Liver (tissue), 10 donors: ENCODE measurements at places on chromosomes 12 and 14. TPM values are rescaled to one million over a fixed set of nuclear protein-coding genes. Genes with fewer than 3 reads are reported as not detected.
A peak's percentile ranks its signal among the peaks of the same experiment; 100 is the strongest.

- no peak overlapping the region for H3K4me3 ChIP-seq
- H3K36me3 ChIP-seq: no peaks in the 10 kb centered on the region
- no peak overlapping the region for H3K27ac ChIP-seq
- no peak for DNase-seq
These were observed 7.5 kb downstream of the SLC25A29 start for GRCh38 chr14:100298551-100299237.

- H3K27ac ChIP-seq: no peak overlapping the region
- H3K36me3 ChIP-seq: no peaks in the 10 kb centered on the region
- no peak for DNase-seq
- H3K27me3 ChIP-seq: no peaks in the 10 kb centered on the region
These were observed 122.7 kb upstream of the LMNTD1 start for GRCh38 chr12:25675808-25676207.

GRCh38 chr14:101627915-101628262, 66.6 kb downstream of the DIO3 start:
- no peak for DNase-seq
- peaks cover 2% of the 10 kb centered on the region for H3K4me1 ChIP-seq
- H3K36me3 ChIP-seq: no peaks in the 10 kb centered on the region
- no peak overlapping the region for H3K27ac ChIP-seq

DNA sequence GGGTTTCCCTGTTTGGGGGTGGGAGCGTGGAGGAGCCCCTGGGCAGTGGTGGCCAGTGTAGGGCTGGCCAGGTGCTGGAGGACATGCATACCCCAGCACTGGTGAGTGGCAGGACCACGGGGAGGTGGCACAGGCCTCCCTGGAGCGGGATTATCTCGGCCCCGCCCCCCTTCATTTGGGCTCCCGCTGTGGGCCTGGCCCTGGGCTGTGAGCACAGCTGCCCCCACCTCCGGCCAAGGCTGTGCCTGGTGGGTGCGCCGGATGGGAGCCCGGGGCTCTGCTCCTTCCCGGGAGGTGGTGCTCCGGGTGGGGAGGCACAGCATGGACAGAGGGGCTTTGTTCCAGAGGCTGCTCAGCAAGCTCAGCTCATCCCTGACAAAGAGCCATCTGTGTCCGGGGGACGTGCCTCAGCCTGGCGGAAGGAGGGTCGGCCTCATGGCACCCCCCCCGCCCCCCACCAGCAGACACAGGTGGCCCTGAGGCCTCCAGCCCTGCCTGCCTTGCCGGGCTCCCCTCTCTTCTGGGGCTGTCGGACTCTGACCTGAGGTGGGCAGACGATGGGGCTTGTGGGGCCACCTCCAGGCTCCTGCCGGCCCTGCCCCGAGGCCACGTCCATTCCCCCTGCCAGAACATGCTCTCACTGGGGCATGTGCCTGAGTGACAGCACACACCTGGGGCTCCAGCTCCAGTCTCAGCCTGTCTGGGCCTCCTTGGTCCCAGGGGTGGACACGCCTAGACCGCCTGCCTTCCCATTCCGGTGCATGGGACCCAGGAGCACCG, 8.4 kb downstream of the TEDC1 start:
- H3K4me3 ChIP-seq: no peak overlapping the region
- H3K36me3 ChIP-seq: no peaks in the 10 kb centered on the region
- H3K27ac ChIP-seq: no peak overlapping the region
- H3K4me1 ChIP-seq: peaks cover 10% of the 10 kb centered on the region
- H3K27me3 ChIP-seq: no peaks in the 10 kb centered on the region

- no peak overlapping the region for H3K27ac ChIP-seq
- H3K4me1 ChIP-seq: no peaks in the 10 kb centered on the region
- H3K36me3 ChIP-seq: no peaks in the 10 kb centered on the region
- DNase-seq: no peak
- no peaks in the 10 kb centered on the region for H3K27me3 ChIP-seq
These were observed 87.2 kb upstream of the KRAS start for GRCh38 chr12:25337916-25338315.

The RNF212B gene
- 0.51 TPM for total RNA-seq

DNA sequence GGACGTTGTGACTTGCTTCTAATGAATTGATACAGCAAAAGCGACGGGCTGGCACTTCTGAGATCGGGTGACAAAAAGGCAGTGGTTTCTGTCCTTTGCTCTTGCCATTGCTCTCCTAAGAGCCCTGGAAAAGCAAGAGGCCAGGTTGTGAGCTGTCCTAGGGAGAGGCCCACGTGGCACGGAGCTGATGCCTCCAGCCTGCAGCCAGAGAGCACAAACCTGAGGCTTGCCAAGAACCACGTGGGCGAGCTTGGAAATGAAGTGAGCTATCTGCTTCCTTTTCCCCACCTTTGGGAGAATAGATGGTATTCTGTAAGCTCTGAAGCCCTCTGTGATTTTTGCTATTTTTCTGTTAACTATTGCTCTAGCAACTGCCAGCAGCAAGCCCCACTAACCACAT, 26.4 kb upstream of the NOS1 start:
- H3K4me3 ChIP-seq: no peak overlapping the region
- H3K27ac ChIP-seq: no peak overlapping the region
- no peak for DNase-seq
- peaks cover 7% of the 10 kb centered on the region for H3K4me1 ChIP-seq
- no peaks in the 10 kb centered on the region for H3K27me3 ChIP-seq

The TDRD9 gene
- total RNA-seq: 1.0 TPM

DNA sequence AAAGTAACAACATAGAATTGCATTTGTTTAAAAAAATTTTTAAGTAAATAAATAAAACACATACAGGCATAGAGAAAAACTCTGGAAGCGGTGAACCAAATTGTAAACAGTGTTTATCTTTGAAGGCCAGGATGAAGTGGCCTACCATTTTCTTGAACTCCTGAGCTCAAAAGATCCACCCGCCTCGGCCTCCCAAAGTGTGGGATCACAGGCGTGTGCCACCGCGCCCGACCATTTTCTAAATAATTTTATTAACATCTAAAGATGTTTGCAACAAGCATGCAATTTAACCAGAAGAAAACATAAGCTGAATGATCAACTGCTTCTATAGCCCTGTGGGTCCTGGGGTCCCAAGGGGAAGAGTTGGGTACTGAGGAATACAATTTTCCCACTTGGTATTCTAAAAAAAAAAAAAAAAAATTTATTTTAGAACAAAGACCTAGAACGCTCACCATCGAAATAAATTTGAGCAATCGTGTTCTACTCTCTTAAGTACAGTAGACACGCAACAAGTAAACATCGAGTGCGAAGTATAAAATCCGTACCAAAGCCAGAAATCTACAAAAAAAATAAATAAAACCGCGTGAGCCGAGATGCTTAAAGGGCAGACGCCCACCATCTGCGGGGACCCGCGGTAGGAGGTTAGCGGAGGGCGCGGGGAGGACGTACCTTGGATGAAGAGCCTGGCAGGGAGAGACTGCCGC, 484 bp downstream of the MIS18BP1 start:
- H3K4me3 ChIP-seq: peak overlapping the region; percentile 86
- no peaks in the 10 kb centered on the region for H3K36me3 ChIP-seq
- H3K27ac ChIP-seq: peak overlapping the region; percentile 97
- H3K4me1 ChIP-seq: no peaks in the 10 kb centered on the region
- H3K27me3 ChIP-seq: no peaks in the 10 kb centered on the region

GRCh38 chr14:104348741-104349140, 210.4 kb downstream of the KIF26A start:
- no peak overlapping the region for H3K4me3 ChIP-seq
- H3K27ac ChIP-seq: no peak overlapping the region

The LHX5 gene
- total RNA-seq: not detected

GRCh38 chr12:106288101-106288493, 14.4 kb upstream of the TCP11L2 start:
- no peak for DNase-seq
- H3K4me1 ChIP-seq: no peaks in the 10 kb centered on the region
- no peak overlapping the region for H3K4me3 ChIP-seq
- no peaks in the 10 kb centered on the region for H3K27me3 ChIP-seq

- H3K27me3 ChIP-seq: no peaks in the 10 kb centered on the region
- no peaks in the 10 kb centered on the region for H3K36me3 ChIP-seq
- no peak for DNase-seq
These were observed 145.1 kb upstream of the DIO2 start for GRCh38 chr14:80356413-80356812.

DNA sequence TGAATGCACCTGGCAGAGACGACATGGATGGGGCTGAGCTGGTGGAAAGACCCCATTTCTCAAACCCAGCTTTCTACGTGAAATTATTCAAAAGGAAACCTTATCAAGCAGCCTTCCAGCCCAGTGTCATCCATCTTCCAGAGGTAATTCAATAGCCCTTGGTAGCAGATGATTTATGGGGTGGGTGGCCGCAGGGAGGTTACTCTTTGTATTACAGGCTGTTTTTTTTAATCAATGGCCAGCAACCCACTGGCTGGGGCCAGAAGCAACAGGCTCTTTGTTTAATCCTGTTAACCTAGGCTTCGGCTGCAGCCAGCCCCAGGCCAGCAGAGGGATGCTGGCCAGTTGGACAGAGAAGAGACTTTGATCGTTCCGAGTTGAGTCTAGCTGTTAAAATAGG, 139.8 kb upstream of the SRRM4 start:
- H3K27ac ChIP-seq: no peak overlapping the region
- H3K4me1 ChIP-seq: no peaks in the 10 kb centered on the region
- no peaks in the 10 kb centered on the region for H3K36me3 ChIP-seq
- H3K4me3 ChIP-seq: no peak overlapping the region
- no peaks in the 10 kb centered on the region for H3K27me3 ChIP-seq
- DNase-seq: no peak
